EH (cell line): ENCODE measurements at places on chromosomes 7 and 10.
A peak's percentile ranks its signal among the peaks of the same experiment; 100 is the strongest.

DNA sequence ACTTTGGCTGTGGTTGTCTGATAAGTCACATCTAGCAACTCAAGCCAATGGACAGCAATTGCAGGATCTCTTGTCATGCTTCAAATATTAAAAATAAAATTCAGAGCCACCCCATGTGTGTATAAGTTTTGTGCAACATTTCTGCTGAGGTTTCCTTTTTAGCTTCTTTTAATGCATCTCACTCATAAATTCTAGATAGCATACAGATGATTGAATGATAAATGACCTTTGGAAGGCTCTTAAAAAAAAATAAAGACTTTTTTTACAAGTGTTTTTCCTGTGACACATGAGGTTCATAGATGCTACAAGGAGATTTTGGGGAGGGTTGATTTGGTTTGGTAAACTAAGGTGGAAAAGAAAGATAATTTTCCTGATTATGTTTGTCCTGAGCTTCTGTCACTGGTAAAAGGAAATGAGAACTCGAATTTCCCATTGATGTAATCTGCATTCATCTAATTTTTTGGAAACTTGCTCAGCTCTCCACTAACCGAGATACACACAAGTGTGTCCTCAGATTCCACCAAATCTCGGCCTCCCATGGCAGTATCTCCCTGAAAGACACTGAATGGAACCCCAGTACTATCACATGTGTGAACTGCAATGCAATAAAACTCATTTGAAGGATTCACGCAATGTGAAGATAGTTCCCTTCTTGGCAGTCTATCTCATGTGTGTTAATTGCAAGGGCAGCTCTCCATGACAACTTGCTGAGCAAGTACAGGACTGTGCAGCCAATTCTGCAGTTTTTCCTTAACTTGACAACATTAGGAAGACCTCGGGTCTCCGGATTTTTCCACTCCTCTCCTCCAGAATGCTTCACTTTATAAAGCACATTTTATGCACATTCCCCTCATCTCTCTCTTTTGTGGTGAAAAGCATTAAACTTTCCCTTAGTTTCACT is 185.4 kb upstream of the PFKP start:
- no peak for DNase-seq

- DNase-seq: peak; percentile 76
These were observed 70.8 kb downstream of the FRMD4A start for GRCh38 chr10:14259696-14260566.

DNA sequence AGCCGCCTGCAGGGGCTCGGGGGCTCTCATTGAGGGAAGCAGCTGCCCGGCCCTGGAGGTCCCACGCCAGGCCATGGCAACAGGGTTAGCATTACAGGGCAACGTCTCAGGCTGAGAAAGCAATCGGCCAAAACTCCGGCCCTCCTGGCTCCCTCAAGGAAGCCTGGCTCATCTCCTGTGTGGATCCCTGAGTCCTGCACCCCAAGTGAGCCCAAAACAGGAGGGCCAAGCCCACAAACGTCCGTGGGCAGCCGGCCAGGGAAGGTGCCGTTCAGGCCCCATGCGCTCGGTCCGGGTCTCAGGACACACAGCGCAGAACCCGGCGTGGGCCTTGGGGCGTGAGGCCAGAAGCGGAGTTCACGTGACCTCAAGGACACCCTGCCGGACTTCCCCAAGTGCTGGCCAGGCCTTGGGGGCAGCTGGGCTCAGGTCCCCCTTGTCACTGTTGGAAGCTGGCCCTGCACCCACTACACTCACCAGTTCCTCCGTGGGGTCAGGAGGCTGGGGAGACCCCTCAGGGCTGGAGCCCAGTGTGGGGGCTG is 8.0 kb upstream of the PWWP2B start:
- DNase-seq: no peak

DNA sequence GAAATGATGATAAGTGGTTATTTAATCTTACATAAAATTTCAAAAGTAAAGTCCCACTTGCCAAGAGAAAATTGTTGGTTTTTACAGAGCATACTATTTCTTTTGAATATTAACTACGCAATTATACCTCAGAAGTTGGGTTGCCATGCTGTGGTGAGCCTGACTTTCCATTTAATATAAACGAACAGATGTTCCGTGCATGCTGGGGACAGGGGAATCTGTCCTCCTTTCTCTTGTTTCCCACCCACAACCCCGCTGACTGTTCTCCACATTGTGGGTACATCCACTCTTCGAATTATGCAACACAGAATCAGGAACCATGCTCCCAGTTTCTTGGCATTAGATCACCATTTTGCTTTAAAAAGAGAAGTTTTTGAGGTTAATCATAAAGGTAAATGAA is 29.2 kb upstream of the RTKN2 start:
- no peak for DNase-seq

DNA sequence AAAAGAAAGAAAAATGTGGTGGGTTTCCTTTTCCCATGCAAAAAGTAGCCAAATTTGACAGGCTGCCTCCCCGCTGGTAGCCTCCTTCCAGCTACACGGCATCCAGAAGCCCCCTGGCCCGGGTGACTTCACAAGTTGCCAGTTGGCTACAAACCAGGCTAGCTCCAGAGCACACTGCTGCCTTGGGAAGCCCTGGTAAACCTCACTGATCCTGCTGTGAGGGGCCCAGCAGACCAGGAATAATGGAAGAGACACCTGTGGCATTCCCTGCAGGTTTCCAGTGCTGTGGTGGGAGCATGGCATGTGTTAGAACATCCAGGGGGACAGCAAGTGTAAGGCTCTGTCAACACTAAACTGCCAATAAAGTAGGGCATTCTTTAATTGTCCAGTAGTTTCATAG is 55.7 kb upstream of the TM9SF3 start:
- DNase-seq: no peak

DNA sequence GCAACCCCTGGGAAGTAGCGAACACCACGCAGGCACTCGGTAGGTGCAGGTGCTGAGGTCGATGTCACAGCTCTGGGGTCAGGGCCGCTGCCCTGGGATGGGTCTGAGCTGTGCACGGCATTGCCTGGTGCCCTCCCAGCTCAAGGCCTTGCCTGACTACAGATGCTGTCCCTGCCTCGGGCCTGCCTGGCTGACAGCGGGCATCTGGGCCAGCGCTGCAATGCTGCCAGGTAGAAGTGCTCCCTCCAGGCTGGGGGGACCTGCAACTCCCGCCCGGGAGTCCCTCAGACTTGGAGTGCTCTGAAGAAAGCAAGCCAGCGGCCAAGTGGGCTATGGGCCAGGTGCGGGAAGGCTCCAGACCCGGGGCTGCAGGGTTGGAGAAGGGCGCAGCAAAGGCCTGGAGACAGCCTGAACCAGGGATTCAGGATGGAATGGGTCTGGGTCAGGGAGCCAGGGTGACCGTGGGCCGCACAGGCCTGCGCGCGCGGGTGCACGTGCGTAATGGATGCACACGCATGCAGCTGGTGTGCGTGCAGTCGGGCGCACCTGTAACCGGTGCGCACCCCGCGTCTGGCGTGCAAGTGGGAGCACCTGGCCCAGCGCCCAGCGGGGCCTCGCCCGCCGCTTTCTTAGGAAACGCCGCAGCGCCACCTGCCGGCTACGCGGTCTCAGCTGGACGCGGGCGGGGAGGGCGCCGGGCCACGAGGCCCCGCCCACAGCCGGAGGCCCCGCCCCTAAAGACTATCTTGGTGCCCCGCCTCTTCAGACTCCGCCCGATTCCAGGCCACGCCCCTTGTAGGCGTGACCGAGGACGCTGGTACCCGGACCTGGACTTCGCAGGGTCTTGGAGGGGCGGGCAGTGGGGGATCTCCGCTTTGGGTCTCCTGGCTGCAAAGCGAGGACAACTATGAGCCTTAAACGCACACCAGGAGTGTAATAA is 46.7 kb downstream of the MICALL2 start:
- peak; percentile 74 for DNase-seq

DNA sequence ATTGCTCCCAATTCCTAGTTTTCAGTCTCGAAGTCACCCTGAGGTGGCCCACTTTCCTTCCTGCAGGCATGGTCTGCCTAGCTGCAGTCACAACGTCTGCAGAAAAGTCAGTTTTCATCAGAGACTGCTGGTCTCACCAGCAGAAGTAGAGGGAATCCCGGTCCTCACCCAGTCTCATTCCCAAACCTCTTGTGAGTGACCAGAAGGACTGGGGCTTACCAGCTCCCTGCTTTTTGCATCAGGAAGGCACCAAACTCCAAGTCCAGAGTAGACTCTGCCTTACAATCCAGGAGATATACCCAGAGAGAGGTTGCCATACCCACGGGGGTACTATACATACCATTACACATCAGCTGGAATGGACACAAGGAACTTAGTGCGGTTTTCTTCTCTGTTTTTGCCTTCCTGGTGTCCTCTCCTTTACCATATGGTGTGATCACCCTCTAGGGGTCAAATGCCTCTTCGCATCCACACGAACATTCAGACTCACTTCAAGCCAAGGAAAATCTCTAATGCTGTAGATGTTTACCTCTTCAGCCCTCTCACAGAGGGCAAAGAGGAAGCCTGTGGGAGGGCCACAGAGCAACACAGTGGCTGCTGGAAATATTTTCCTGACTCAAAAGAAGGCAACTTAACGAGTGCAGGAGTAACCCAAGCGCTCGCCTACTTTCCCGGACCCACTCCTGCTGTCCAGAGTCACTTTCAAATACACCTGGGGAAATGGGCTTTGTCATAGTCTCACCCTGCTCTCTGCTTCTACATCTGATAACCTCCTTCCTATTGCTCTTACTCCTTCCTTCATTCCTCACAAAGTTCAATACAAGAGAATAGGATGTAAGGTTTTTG is 220.9 kb downstream of the C7orf25 start:
- DNase-seq: peak; percentile 58

- no peak for DNase-seq
These were observed 1.9 kb downstream of the SEMA4G start for GRCh38 chr10:100970914-100971811.

GRCh38 chr7:143416565-143417149 is 8.0 kb upstream of the EPHA1 start:
- DNase-seq: peak; percentile 60

GRCh38 chr7:24907311-24907886 is 72.6 kb downstream of the OSBPL3 start:
- peak; percentile 60 for DNase-seq

GRCh38 chr10:35986756-35987502 is 344.8 kb upstream of the FZD8 start:
- no peak for DNase-seq

- no peak for DNase-seq
These were observed 621.8 kb upstream of the ZNF722 start for GRCh38 chr7:63376873-63377272.

DNA sequence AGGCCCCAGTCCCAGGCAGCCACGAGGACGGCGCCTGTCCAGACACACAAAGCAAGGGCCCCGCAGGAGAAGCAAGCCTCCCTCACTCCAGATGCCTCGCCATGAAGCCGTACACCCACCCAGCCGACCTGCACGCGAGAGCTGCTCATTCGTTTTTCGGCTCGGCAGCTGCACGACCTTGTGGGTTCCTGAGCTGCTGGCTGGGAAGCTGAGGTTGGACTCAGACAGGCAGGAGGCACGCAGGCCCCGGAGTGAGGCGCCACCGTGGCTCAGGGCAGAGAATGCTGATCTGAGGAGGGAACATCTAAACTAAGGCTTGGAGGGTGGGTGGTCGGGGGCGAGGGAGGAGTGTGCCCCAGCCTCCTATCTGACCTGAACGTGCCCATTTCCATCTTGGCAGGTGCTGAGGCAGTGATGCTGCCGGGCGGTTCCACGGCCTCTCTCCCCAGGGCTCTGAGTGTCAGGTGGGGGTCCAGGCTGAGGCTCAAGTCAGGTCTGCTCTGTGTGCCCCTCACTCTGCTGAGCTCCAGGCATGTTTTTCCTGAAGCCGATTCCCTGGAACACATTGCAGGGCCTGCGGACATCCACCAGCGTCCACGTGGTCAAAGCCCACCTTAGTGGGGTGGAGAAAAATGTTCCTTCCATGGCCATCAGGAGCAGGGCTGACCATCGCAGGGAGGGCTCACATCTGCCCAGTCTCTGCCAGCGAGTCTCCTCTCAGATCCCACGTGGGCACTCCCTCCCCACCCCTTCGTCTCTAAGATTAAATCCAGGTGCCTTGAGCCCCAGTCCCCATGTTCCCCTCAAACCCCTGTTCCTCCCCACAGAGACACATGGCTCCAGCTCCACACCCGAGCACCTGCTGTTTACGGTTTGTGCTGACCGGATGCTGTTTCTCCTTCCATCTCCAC is 28.1 kb upstream of the FAM20C start:
- DNase-seq: no peak

DNA sequence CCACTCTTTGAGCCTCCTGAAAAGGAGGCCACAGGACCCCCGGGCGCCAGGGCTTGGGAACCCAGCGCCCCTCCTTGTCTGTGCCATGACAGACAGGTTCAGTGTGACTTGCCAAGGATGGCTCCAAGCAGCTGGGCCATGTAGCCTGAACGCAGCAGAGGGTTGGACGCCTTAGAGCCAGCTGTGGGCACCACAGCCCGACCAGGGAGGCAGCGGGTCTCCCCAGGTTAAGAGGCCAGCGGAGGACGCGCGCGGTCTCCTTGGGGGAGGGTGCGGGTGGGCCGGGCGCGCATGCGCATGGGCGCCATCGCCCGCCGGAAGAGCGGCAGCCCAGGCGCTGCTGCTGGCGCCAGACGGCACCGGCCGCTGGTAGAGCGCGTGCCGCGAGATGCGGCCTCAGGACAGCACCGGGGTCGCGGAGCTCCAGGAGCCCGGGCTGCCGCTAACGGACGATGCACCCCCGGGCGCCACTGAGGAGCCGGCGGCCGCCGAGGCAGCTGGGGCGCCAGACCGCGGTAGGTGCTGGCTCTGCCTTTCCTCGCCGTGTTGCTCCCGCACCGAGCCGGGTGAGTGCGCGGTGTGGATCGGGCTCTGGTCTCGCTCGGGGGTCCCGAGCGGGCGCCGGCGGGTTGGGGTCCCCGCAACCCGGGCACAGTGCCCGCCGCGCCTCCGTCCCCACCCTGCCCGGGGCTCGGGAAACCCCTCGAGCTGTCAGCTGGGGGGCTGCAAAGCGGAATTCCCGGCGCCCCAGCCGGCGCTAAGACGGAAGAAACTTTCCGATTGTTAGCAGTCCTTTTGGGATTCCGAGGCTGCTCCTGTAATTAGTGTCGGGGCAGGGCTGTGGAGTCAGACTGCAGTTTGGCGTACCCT is at the start of gene SLC35G1:
SLC35G1 (plus strand) TSS at position 333 of the 870 bp plus-strand sequence; CDS start at position 389, 56 bp downstream.
- DNase-seq: peak; percentile 75

- DNase-seq: peak; percentile 55
These were observed 6.1 kb upstream of the FGL2 start for GRCh38 chr7:77205706-77206105.

DNA sequence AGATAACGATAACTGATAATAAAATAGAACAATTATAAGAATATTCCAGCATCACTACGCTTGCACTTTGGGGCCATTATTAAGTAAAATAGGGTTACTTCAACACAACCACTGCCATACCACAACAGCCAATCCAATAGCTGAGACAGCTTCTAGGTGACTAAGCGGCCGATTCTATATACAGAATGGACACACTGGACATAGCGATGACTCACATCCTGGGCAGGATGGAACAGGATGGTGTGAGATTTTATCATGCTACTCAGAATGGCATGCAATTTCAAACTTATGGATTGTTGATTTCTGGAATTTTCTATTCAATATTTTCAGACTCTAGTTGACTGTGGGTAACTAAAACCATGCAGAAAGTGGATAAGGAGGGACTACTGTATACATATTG is 920.9 kb downstream of the LRMDA start:
- peak; percentile 95 for DNase-seq

GRCh38 chr10:88471899-88472298 is 111.2 kb downstream of the RNLS start:
- DNase-seq: no peak
